ENCODE measurements at places on chromosomes 16 and 17.

- peak; percentile 57 for DNase-seq
Measured at GRCh38 chr17:1769822-1770477, 8.1 kb downstream of the SERPINF1 start.

DNA sequence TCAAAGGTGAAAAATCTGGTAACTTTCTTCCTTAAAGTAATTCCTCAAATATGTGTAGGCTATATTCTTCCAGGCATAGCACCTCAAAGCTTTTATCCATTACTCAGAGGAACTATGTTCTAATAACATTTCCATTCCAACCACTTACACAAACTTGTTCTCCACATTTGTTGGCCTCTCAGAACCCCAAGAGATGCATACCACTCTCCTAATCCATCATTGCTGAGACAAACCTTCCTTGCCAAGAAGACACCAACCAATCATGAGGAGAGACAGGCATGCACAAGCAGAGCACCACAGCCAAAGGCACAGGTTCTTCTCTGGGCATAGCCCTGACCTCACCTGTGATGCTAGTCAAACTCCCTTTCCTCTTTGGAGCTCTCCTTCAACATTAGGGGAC lies 20.9 kb downstream of the CDH11 start:
- no peak for DNase-seq

GRCh38 chr17:17351901-17352781 lies 49.0 kb downstream of the NT5M start:
- DNase-seq: no peak

- no peak for DNase-seq
Measured at GRCh38 chr16:19136549-19137196, 22.9 kb downstream of the ITPRIPL2 start.

GRCh38 chr17:6671431-6671830 lies 19.9 kb downstream of the C17orf100 start:
- DNase-seq: no peak

All from activated CD8-positive, alpha-beta T cell treated with anti-CD3 and anti-CD28 coated beads for 36 hours (primary cell).